ENCODE measurements at places on chromosomes 4 and X.

- no peak for DNase-seq
These were observed 357.8 kb upstream of the SLC7A11 start for GRCh38 chr4:138599965-138600364.

- no peak for DNase-seq
These were observed 83.8 kb downstream of the EGF start for GRCh38 chr4:109996526-109996925.

DNA sequence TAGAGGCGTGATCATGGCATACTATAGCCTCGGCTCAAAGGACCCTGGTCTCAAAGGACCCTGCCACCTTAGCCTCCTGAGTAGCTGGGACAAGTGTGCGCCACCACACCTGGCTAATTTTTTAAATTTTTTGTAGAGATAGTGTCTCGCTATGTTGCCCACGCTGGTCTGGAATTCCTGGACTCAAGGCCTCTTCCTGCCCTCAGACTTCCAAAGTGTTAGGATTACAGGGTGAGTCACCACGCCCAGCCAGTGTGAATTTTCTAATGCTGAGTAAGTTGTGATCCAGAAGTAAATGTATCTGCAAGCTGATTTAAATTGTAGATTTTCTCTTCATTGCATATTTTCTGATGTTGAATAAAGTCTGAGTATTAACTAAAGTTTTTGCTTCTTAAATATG, 2.6 kb upstream of the ZNF674 start:
- DNase-seq: no peak

DNA sequence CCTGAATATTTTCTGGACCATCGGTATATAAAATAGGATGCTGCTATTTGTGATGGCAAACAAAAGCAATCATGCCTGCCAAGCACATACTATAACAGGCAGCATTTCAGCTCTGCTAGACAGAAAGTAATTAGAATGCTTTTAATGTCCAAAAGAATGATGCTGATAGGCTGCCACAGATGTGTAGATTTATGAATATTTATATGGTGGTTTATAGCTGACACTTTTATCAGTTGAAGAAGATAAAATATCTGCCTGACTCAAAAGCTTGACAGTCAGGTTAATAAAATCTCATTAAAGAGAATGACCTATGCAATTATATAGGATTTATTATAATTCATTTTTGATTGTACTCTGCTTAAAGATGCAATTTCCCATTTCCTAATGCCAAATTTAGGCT, 4.0 kb downstream of the BEND4 start:
- DNase-seq: no peak

- no peak for DNase-seq
These were observed 6.3 kb upstream of the PPP2R2C start for GRCh38 chr4:6478546-6479220.
